Activated T-cell treated with anti-CD3 and anti-CD28 coated beads for 4 hours (primary cell): ENCODE measurements at places on chromosomes 4 and X.

DNA sequence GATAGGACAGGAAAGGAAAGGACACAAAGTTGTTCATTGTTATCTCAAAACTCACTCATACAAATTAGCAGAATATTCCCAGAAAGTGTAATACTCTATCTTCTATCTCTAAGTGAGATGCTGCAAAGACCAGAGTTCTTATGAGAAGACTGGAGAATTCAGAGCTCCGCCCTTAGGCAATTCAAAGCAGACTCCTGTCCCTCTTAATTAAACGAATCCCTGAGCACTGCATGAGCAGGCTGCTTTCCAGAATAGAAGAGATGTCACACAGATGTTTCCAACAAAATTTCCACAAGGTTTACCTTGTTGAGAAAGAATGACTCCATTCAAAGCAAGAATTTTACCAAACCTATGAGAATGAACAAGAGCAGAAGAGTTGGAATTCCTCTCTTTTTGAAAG is 630.8 kb upstream of the INTU start:
- no peak for DNase-seq

DNA sequence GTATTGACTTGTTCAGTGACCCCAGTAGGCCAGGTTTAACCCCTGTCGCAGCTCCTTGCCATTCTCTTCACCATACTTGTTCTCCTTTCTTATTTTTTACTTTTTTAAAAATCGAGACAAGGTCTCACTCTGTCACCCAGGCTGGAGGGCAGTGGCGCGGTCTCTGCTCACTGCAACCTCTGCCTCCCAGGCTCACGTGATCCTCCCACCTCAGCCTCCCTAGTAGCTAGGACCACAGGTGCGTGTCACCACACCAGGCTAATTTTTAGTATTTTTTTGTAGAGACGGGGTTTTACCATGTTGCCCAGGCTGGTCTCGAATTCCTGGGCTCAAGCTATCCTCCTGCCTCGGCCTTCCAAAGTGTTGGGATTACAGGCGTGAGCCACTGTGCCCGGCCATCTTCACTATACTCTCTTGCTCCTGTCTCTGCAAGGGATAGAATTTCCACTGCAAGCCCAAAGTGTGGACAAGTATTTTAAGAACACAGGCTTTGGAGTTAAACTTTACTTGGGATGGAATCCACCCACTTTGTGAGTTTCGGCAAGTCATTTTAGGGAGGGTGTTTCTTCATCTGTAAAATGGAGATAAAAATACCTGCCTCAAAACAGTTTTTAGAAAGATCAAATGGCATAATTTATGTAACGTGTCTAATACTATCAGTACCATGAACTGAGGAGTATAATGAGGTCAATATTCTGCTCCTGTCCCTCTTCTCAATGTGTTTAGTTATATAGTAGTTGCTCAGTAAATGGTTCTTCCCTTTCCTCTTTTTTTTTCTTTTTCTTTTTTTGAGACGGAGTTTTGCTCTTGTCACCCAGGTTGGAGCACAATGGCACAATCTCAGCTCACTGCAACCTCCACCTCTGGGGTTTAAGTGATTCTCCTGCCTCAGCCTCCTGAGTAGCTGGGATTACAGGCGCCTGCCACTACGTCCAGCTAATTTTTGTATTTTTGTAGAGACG is 973 bp downstream of the YIPF6 start:
- no peak for DNase-seq

DNA sequence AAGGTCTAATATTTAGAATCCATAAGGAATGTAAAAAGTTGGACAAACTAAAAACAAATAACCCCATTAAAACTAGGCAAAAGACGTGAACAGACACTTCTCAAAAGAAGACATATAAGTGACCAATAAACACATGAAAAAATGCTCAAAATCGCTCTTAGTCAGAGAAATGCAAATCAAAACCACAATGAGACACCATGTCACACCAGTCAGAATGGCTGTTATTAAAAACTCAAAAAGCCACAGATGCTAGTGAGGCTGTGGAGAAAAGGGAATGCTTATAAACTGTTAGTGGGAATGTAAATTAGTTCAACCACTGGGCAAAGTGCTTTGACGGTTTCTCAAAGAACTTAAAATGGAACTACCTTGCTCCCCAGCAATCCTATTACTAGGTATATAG is 674.3 kb upstream of the MAGEB2 start:
- DNase-seq, result no peak

DNA sequence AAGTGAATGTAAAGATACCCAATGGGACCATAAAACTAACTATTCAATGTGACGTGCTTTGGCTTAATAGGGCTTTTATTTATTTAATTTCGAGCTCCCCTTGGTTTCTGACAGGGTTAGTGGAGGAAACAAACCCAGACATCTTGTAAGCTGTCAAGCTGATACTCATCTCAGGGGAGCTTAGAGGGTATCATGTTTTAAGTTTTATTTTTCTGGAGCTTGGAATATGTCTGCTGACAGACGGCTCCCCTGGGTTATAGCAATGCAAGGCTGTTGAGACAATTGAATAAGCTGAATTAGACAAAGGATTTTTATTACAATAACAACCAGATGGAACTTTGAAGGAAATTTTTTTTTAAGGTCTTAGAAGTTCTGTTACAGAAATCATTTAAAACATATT is 456.5 kb downstream of the IL1RAPL1 start:
- DNase-seq, result no peak
